CD4-positive, alpha-beta T cell treated with Interleukin-6 for 4 hours (primary cell): ENCODE measurements at places on chromosomes 6 and 20.

DNA sequence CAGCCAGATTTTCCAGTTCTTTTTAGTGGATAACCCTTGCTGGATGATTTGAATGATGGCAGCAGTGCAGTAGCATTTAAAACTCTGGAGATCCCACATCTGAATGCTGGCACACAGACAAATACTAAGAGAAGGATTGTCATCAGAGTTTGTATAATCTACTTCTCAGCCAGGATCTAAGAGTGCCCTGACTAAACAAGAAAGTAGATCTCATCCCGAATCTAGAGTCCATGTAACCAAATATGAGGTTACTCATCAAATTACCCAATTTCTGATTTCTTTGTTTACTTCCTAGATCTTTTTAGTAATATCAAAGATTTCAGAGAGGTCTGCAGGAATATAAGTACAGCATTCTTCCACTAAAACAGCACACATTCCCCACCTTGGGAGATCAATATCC, 7.8 kb downstream of the TMC2 start:
- no peak for DNase-seq

GRCh38 chr20:33002087-33002808, 2.0 kb downstream of the SUN5 start:
- no peak for DNase-seq

GRCh38 chr6:106910999-106911949, 63.3 kb downstream of the CD24 start:
- no peak for DNase-seq

GRCh38 chr6:101224751-101225150, 168.8 kb upstream of the GRIK2 start:
- DNase-seq, result no peak

- no peak for DNase-seq
Observed at GRCh38 chr20:40797425-40797824, 108.4 kb upstream of the MAFB start.

DNA sequence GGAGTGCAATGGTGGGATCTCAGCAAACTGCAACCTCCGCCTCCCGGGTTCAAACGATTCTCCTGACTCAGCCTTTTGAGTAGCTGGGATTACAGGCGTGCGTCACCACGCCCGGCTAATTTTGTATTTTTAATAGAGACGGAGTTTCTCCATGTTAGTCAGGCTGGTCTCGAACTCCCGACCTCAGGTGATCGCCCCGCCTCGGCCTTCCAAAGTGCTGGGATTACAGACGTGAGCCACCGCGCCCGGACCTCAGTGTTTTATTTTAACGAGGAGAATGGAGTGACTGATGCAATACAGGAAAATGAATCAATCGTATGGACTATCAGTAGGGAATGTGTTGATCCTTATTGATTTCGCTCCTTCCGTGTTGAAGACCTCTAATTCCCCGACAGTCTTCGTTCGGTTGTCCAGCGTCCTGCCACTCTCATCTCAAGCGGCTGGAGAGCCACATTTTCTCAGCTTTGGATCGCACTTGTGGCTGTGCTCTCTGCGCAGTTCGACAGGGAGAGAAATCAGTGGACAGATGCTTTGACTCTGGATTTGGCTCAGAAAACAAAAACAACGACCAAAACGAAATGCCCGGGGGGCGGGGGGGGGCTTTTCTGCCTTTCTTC, 166.2 kb downstream of the TRIM27 start:
- DNase-seq, result no peak

GRCh38 chr6:37396571-37397180, 36.3 kb upstream of the CMTR1 start:
- no peak for DNase-seq

DNA sequence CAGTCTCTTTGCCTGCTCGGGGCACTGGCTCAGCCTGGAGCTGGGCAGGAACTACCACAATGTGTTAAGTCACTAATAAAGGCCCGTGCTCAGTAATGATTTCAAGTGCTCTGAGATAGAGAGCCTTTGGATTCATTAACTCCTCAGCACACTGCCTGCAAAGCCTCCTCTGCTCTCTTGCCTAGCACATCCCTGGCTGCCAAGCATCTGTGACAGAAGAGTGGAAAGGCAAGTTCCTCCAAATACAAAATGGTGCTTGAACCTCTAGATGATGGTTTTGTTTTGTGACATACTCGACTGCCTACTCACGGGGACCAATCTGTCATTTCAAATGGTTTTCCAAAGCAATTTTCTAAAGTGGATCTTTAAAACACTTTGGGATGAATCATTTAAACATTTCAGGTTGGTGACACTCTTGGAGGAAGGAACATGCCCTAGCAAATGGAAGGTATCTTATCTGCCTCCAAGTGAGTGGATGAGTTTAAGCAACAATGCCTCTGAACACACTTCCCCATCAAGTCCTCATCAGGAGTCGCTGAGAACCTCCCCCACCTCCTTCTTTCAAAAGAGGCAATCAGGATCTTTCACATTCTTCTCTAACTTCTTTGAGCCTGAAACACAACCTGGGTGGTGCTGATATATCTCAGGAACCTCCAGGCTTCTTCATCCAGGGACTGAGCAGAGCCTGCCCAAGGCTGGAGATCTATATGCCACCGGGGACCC, 35.8 kb downstream of the METTL24 start:
- no peak for DNase-seq

GRCh38 chr20:50408526-50409364, 101.4 kb upstream of the PTPN1 start:
- no peak for DNase-seq

DNA sequence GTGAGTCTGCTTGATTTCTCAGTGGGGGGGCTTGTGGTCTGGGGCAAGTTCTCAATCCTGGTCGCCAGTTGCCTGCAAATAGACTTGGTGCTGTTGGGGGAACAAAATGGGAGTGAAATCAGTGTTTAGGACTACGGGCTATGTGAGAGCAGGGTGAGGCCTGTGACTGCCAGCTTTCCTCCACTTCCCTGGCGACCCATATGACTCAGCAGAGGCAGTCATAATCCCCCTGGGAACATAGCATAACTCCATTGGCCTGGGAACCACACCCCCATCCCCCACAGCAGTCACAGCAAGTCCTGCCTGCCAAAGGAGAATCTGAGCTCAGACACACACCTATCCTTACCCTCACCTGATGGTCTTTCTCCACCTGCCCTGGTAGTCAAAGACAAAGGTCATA, 387.9 kb downstream of the LMBRD1 start:
- DNase-seq, result no peak

GRCh38 chr6:161023316-161023715, 31.7 kb downstream of the MAP3K4 start:
- no peak for DNase-seq

GRCh38 chr6:44708208-44708607, 320.7 kb downstream of the CDC5L start:
- no peak for DNase-seq

- no peak for DNase-seq
Observed at GRCh38 chr6:125169058-125169457, 15.5 kb downstream of the TPD52L1 start.

DNA sequence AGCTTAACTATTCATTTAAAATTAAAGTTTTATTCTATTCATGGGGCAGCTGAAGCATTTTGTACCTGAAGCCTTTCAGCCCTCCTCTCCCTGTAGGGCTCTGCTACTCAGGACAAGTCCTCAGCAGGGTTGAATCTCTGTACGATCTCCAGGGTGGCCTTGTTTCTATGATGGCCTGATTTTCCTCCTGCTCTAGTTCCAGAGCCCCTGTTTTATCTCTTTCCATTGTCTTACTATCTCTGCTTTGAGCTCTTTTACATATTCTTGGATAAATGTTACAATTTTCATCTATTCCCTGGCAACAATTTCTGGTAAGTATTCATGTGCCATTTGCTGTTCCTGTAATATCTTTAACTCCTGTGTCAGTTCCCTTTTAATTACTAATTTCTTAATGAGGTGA, 19.8 kb upstream of the MYL9 start:
- no peak for DNase-seq

GRCh38 chr6:163545370-163545769, 130.9 kb downstream of the QKI start:
- DNase-seq, result no peak

DNA sequence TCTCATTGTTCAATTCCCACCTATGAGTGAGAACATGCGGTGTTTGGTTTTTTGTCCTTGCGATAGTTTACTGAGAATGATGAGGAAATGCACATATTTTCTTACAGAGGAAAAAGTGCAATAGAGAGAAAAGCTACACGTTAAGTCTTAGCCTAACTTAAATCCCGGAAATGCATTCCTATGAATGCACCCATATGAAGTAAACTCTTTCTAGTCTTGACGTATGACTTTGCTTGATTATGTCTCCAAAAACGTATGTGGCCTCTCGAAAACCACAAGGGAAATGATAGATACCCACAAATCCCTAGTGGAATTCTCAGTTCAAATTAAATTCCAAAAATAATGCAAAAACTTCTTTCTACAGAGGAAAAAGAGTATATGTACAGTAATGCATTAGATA, 90.7 kb upstream of the SASH1 start:
- DNase-seq, result no peak

- peak; percentile 58 for DNase-seq
Observed at GRCh38 chr20:3068986-3069900, 2.2 kb upstream of the OXT start.

- DNase-seq, result no peak
Observed at GRCh38 chr6:148829415-148830101, 82.7 kb downstream of the UST start.

DNA sequence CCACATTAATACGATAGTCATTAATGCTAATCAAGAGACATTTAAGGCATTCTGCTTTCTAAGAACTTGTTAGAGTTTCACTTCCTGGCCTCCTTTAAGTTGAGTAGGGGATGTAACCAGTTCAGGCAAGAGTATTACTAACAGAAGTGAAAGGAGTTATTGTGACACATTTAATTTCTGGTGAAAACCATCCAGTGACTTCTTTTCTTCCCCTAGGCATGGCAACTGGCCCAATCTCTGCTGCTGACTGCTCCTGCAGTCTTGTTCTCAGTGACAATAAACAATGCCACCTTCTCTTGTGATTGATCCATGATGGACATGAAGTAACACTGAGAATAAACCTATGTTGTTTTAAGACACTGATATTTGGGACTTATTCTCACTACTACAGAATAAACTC, 130.9 kb upstream of the DEFB112 start:
- no peak for DNase-seq

- no peak for DNase-seq
Observed at GRCh38 chr6:125259354-125259736, 42.4 kb downstream of the HDDC2 start.

DNA sequence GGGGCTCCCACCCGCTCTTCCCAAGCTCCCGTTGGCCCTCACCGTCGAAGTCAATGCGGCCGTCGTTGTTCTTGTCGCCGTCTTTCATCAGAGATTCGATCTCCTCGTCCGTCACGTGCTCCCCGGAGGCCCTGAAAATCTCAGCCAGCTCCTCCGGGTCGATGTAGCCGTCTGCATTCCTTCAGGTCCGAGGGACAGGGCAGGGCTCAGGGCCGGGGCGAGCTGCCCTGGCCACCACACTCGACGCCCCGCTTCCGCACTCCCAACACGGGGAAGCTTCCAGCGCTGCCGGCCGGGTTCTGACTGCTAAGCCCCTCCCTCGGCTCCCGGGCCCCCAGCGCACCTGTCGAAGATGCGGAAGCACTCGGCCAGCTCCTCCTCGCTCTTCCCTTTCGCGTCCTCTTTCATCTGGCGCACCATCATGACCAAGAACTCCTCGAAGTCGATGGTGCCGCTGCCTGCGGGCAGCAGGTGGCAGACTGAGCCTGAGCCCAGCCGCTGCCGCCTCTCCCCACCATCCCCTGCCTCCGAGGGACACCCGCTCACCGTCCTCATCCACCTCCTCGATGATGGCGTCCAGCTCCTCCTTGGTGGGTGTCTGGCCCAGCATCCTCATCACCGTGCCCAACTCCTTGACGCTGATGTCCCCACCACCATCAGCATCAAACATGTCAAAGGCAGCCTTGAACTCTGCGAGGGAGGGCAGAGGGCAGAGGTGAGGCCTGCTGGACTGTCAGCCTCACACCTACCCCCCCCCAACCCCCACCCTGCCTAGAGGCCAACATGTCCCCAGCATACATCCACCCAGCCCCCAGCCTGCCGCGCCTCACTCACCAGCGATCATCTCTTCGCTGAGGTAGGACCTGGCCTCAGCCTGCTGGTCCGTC, 2.9 kb downstream of the TNNC2 start:
- DNase-seq, result peak; percentile 69

DNA sequence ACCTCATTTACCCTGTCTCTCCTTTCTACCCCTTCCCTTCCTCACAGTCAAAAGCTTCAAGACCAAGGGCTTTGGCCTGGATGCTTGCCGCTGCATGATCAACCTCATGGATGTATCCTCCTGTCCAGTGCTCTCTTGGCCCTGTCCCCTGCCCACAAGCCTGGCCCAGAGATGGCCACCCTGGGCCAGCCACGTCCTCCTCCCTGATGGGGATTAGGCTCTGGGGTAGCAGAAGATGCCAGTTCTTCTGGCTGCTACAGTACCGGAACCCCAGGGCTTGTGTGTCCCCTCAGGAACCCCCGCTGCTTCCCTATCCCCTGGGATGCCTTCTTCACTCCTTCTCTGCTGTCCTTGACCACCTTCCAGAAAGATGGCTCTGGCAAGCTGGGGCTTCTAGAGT, 22.3 kb downstream of the CAPN11 start:
- DNase-seq, result no peak

- DNase-seq, result no peak
Observed at GRCh38 chr6:170423814-170424603, 117.5 kb downstream of the FAM120B start.

DNA sequence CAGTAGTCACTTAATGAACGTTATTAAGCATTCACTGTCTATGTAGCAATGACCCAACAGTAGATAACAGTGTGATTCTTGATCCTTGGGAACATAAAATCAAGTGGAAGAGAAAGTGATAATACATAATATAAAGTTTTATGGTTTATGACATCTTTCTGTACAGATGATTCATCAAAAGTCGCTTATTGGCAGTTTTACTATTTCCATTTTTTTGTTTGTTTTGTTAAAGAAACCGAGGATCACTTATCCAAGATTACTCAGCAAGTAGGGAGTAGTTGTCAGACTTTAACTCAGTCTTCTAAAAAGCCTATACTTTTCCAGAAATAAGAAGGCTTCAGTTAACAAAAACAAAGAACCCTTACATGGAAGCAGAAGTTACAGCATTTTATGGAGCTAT, 260.8 kb downstream of the ZFAND3 start:
- no peak for DNase-seq

- DNase-seq, result peak; percentile 55
Observed at GRCh38 chr6:14711056-14711703, 534.7 kb upstream of the JARID2 start.
